ENCODE measurements at places on chromosomes 5 and 9.

GRCh38 chr5:103458497-103459040 lies 104.0 kb downstream of the NUDT12 start:
- no peak for DNase-seq
- no peaks in the 10 kb centered on the region for H3K36me3 ChIP-seq

DNA sequence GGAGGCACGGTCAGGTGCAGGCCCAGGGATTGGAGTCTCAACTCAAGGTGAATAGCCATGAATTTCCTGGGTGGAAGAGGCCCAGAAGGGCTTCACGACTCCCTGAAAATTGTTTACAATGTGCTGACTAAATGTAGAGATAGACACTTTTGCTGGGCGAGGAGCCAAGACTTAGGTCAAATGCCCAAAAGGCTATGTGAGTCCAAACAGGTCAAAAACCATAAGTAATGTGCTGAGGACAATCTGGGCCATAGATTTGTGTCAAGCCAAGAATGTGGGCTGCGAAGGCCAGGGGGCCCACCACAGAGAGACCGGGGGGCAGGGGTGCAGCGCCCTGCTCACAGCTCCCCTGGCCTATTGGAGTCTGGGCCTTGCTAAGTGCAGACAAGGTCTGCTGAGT lies 197.8 kb downstream of the HSPA4 start:
- no peak overlapping the region for H3K4me3 ChIP-seq
- no peak overlapping the region for H3K27ac ChIP-seq
- no peaks in the 10 kb centered on the region for H3K27me3 ChIP-seq
- no peaks in the 10 kb centered on the region for H3K36me3 ChIP-seq

DNA sequence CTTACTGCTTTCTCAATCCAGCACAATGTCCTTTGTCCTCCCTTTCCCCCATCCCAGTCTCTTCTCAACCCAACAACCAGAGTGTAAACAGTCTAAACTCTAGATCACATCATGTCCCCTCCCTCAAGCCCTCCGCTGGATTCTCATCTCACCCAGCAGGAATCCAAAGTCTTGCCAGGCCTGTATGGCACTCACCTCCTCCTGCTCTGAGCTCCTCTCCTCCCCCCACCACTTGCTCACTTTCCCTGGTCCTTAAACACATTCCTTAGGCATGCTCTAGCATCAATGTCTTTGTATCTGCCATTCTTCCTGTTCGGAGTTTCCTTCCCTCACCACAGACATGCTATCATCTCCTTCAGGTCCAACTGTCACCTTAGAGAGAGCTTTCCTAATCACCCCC lies 78.8 kb downstream of the NIPSNAP3B start:
- H3K4me3 ChIP-seq: no peak overlapping the region
- no peak overlapping the region for H3K27ac ChIP-seq
- no peaks in the 10 kb centered on the region for H3K4me1 ChIP-seq
- H3K27me3 ChIP-seq: no peaks in the 10 kb centered on the region

GRCh38 chr5:115686738-115687074 lies 60.9 kb upstream of the TMED7 start:
- peaks cover 19% of the 10 kb centered on the region for H3K4me1 ChIP-seq
- H3K27me3 ChIP-seq: no peaks in the 10 kb centered on the region
- H3K4me3 ChIP-seq: no peak overlapping the region
- no peak overlapping the region for H3K27ac ChIP-seq

DNA sequence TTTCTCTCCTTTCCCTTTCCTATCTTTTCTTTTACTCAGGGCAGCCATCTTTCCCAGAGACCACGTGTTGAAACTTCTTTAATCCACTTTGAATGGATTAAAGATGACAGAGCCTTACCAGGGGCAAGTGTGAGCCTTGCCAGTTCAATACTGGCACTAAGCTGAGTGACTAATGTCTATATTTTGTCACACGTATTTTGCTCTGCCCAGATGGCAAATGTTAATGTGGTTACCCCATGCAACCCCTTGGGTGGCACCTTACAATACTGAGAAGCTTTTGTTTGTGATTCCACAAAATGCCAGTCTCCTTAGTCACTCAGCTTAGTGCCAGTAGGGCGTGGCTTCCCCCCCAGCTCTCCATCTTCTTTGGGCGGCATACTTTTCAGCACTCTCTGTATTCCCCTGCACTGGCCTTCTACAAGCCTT lies 24.8 kb downstream of the ANXA1 start:
- no peaks in the 10 kb centered on the region for H3K27me3 ChIP-seq
- peaks cover under 1% of the 10 kb centered on the region for H3K36me3 ChIP-seq
- peaks cover 16% of the 10 kb centered on the region for H3K4me1 ChIP-seq
- no peak overlapping the region for H3K27ac ChIP-seq

GRCh38 chr5:149002761-149003689 lies 59.8 kb downstream of the SH3TC2 start:
- no peak for DNase-seq
- no peak overlapping the region for H3K4me3 ChIP-seq
- H3K27ac ChIP-seq: no peak overlapping the region
- no peaks in the 10 kb centered on the region for H3K36me3 ChIP-seq

GRCh38 chr9:93826209-93826608 lies 128.9 kb downstream of the BARX1 start:
- H3K4me3 ChIP-seq: peak overlapping the region; percentile 20
- no peaks in the 10 kb centered on the region for H3K4me1 ChIP-seq
- peaks cover 48% of the 10 kb centered on the region for H3K27me3 ChIP-seq
- no peak overlapping the region for H3K27ac ChIP-seq
- no peak for DNase-seq

GRCh38 chr9:114662081-114662989 lies 4.7 kb upstream of the TEX53 start:
- peak; percentile 80 for DNase-seq
- H3K36me3 ChIP-seq: no peaks in the 10 kb centered on the region
- no peak overlapping the region for H3K4me3 ChIP-seq
- no peak overlapping the region for H3K27ac ChIP-seq
- H3K4me1 ChIP-seq: peaks cover 9% of the 10 kb centered on the region

DNA sequence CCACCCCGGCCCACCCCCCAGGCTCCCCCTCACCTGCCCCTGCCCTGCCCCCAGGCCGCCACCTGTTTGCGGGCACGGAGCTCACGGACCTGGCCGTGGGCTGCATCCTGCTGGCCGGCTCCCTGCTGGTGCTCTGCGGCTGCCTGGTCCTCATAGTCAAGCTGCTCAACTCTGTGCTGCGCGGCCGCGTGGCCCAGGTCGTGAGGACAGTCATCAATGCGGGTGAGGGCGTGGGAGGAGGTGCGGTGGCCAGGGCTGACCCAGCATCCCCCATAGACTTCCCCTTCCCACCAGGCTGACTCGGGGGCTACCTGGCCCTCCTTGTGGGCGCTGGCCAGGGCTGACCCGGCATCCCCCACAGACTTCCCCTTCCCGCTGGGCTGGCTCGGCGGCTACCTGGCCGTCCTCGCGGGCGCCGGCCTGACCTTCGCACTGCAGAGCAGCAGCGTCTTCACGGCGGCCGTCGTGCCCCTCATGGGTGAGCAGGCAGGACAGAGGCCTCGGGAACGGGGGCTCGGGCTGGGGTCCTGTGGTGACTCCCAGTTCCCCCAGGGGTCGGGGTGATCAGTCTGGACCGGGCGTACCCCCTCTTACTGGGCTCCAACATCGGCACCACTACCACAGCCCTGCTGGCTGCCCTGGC lies 3.5 kb downstream of the SLC34A3 start:
- H3K4me1 ChIP-seq: peaks cover 10% of the 10 kb centered on the region
- H3K4me3 ChIP-seq: no peak overlapping the region
- DNase-seq: no peak

DNA sequence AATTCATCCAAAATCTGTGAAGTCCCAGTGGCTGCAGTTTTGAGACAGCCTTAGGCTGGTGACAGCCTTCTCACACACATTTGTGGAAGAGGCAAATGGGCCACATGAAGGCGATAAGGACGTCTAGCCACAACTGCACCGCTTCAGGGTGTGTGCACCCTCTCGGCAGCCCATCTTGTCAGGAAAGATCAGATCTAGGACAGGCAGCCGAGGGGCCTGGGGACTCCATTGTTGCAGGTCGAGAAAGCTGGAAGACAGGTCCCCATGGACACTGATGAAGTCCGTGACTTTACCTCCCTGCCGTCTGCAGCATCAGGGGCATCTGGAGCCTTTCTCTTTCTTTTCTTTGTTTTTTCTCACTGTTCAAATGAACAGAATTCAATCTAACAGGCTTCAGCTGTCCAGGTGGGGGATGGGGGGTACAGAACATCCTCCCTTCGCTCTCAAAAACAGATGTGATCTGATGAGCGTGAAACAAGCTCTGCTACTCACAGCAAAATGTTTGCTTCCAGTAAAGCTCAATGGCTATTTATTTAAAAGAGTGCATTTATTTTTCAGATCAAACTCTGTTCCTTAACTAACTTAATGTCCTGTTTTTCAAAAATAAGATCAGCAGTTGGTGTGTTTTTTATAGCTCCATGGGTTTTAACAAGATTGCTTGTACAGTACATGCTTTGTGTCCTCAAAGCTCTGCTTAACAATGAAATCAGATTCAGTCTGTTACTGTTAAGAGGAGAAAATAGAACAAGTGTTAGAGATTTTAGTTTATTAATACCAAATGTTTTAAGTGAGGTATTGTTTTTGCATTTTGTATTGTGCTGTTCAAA lies 111.8 kb upstream of the OTULINL start:
- H3K36me3 ChIP-seq: peaks cover 37% of the 10 kb centered on the region
- peaks cover 13% of the 10 kb centered on the region for H3K4me1 ChIP-seq
- H3K27me3 ChIP-seq: no peaks in the 10 kb centered on the region
- no peak overlapping the region for H3K4me3 ChIP-seq
- no peak for DNase-seq
- no peak overlapping the region for H3K27ac ChIP-seq

- no peak overlapping the region for H3K4me3 ChIP-seq
- H3K4me1 ChIP-seq: peaks cover 25% of the 10 kb centered on the region
- H3K36me3 ChIP-seq: no peaks in the 10 kb centered on the region
- H3K27ac ChIP-seq: no peak overlapping the region
Measured at GRCh38 chr5:142508591-142508990, 177.3 kb downstream of the FGF1 start.

DNA sequence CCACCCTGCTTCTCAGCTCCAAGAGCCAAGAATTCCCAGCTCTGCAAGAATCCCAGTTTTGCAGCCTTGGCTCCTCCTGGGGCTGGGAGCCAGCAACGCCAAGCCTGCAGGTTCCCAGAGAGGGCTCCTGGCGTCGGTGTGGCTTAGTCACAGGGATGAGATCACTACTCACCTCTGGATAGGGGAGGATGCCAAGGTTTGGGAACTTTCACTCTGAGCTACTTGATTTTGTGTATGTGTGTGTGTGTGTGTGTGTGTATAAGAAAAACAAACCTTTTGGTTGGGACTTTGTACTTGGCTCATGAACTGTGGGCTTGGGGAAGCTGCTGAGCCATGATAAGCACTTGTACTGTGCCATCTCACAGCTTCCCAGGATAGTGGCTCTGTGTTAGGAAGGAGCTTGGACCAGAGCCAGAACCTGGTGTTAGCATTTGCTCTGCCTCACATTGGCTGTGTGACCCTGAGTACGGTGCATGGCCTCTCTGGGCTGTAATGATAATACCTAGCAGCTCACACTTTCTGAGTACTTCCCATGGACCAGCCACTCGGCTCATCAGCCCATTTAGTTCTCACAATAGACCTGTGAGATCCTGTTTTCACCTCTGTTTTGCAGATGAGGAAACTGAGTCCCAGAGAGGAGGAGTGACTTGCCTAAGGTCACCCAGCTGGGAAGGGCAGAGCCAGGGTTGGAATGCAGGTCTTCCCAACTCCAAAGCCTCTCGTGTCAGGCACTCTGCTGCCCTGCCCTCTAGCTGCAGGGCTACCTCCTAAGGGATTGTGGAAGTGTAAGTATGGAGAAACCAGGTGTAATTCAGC lies 41.4 kb upstream of the DAB2IP start:
- H3K27me3 ChIP-seq: no peaks in the 10 kb centered on the region
- DNase-seq: no peak
- H3K36me3 ChIP-seq: no peaks in the 10 kb centered on the region
- no peak overlapping the region for H3K27ac ChIP-seq
- no peak overlapping the region for H3K4me3 ChIP-seq

GRCh38 chr5:136242136-136242535 lies 49.2 kb upstream of the SMIM32 start:
- H3K4me3 ChIP-seq: no peak overlapping the region
- no peak for DNase-seq
- peaks cover 9% of the 10 kb centered on the region for H3K27me3 ChIP-seq
- H3K27ac ChIP-seq: no peak overlapping the region

GRCh38 chr9:4815381-4815956 lies 22.7 kb downstream of the RCL1 start:
- no peaks in the 10 kb centered on the region for H3K27me3 ChIP-seq
- H3K36me3 ChIP-seq: peaks cover 11% of the 10 kb centered on the region
- no peak for DNase-seq
- no peak overlapping the region for H3K27ac ChIP-seq

- DNase-seq: no peak
- no peaks in the 10 kb centered on the region for H3K27me3 ChIP-seq
- no peak overlapping the region for H3K4me3 ChIP-seq
Measured at GRCh38 chr9:70573308-70573707, 158.9 kb upstream of the KLF9 start.

GRCh38 chr5:119708076-119708790 lies 78.9 kb downstream of the FAM170A start:
- no peak overlapping the region for H3K27ac ChIP-seq
- DNase-seq: no peak
- H3K4me1 ChIP-seq: peaks cover 10% of the 10 kb centered on the region
- no peaks in the 10 kb centered on the region for H3K27me3 ChIP-seq
- no peak overlapping the region for H3K4me3 ChIP-seq

DNA sequence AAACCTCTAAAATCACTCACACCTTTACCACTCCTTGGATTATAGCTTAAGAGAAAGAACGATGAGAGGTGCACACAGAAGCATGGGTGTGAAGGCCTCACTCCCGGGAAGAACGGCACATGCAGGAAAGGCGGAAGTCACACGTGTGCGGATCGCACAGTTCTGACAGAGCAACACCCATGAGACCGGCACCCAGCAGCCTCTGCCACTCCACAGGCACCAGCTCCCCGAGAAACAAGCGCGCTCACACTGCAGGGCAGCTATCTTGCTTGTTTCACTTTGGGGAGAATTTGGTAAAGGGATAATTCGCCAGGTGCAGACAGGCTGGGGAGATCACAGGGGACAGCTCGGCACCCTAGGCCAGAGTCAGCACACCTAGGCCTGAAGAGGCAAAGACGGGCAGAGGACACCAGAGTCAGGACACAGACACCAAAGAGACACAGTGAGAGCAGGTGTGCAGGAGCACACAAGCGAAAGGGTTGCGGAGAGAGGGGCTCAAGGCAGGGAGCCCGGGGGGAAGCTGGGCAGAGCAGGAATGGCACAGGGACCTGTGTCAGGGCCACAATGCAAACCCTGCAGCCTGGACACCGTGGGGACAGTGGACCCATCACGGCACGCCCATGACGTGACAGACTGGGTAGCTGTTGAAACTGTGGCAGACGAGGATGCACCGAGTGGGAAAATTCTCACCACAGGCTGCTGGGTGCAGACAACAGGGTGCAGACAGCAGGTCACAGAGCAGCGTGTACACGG lies 81.7 kb downstream of the CAMSAP1 start:
- H3K36me3 ChIP-seq: peaks cover 64% of the 10 kb centered on the region
- H3K4me3 ChIP-seq: no peak overlapping the region
- peaks cover 3% of the 10 kb centered on the region for H3K4me1 ChIP-seq
- no peak overlapping the region for H3K27ac ChIP-seq
- DNase-seq: no peak
- H3K27me3 ChIP-seq: no peaks in the 10 kb centered on the region

- H3K27me3 ChIP-seq: no peaks in the 10 kb centered on the region
- peaks cover 21% of the 10 kb centered on the region for H3K4me1 ChIP-seq
- no peak for DNase-seq
- peaks cover 4% of the 10 kb centered on the region for H3K36me3 ChIP-seq
- no peak overlapping the region for H3K4me3 ChIP-seq
Measured at GRCh38 chr5:119309326-119309725, 46.5 kb upstream of the TNFAIP8 start.

GRCh38 chr5:140076788-140077187 lies 33.7 kb upstream of the NRG2 start:
- H3K27ac ChIP-seq: no peak overlapping the region
- H3K27me3 ChIP-seq: peaks cover 70% of the 10 kb centered on the region
- DNase-seq: no peak
- no peaks in the 10 kb centered on the region for H3K36me3 ChIP-seq
- H3K4me3 ChIP-seq: no peak overlapping the region
